Pons (tissue), 1 donor: ENCODE measurements at places on chromosomes 1 and 21.

DNA sequence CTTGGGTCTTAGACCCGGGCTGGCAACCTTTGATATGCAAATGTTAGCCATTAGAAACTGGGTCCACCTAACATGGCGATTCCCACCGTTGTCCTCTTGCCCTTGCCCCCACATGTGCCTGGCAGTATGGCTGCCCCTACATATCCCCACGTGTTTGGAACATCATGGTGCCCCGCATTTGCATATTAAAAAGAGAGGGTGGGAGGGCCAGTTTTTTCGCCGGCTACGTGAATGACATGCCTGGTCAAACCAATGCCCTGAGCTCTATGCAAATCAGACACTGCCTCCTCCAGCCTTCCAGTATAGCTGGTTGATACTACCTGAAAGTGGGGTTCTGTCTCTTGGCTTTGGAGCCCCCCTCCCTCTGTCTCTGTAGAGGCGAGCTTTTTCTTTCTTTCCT lies 133.0 kb downstream of the CDC42BPA start:
- no peak for DNase-seq

DNA sequence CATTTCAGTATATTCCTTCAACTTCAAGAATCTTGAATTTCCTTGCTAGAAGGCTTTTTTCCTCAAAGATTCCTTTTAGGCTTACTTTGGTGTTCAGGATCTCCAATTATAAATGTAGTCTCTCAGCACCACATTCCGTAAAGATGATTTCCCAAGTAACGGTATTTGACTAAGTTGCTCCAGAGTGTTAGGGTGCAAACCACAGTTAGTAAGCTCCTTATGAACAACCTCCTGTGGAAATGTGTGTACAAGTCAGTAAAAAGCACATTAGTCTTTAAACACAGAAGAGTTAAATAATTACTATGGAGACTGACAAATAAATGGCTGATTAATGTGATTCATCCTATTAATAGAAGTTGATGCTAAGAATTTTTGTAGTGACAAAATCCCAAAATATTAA lies 10.3 kb downstream of the DONSON start:
- DNase-seq: no peak

DNA sequence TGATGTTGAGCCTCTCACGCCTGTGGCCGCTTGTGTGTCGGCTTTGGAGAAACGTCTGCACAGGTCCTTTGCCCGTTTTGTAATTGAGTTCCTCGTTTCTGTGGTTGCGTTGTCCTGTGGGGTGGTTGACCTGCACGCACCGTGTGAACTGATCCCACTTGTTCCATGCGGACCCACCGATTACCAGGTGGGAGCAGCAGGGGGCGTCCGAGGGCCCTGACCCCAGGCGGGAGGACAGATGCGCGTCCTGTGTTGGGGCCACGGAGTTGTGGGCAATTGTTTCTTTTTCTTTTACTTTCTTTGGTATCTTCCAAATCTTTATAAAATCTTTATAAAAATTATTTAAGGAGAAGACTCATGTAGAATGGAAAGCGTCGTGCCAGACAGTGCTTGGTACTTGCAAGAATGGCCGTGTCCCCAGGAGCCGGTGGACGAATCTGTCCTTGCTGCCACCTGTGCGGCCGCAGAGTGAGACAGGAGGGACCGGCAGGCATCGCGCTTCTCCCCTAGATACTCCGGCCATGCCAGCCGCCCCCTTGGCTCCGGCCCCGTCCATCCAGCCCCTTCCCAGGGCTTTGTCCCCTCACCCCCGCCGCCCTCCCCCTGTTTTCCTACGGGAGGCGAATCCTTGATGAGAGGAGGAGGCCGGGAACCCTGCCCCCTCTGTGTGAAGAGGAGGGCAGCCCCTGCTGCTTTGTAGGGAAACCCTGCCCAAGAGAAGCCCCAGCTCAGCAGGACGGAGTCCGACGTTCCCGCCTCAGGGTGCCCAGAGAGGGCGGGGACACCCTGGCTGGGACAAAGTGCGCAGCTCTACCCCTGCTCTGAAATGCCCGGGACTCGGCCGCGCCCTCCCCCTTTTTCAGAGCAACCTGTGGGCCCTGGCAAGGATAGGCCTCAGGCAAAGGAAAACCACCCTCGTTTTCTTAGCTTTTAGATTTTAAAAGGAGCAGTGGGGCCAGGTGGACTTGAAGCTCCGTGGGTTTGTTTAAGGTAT lies 41.7 kb downstream of the PRKCZ start:
- peak; percentile 54 for DNase-seq

GRCh38 chr1:44071461-44071860 lies 40.2 kb upstream of the SLC6A9 start:
- no peak for DNase-seq

- no peak for DNase-seq
Observed at GRCh38 chr1:203176273-203177035, 828 bp upstream of the MYBPH start.

DNA sequence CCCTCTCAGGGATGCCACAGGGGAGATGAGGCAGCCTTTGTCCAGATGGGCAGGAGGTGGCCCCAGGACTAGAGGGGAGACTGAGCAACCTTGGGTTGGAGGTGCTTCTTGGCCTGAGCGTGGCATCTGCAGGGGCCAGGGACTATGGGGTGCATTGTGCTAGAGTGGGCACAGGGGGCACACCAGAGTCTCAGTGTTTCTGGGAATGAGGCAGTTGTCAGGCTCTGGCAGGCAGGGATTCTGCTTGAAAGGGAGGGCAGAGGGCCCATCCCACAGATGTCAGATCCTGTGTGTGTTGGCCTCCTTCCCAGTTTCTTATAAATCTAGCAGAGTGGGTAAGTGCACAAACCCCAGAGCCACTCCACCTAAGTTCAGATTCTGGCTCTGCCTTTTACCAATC lies 13.7 kb downstream of the LGR6 start:
- DNase-seq: no peak

DNA sequence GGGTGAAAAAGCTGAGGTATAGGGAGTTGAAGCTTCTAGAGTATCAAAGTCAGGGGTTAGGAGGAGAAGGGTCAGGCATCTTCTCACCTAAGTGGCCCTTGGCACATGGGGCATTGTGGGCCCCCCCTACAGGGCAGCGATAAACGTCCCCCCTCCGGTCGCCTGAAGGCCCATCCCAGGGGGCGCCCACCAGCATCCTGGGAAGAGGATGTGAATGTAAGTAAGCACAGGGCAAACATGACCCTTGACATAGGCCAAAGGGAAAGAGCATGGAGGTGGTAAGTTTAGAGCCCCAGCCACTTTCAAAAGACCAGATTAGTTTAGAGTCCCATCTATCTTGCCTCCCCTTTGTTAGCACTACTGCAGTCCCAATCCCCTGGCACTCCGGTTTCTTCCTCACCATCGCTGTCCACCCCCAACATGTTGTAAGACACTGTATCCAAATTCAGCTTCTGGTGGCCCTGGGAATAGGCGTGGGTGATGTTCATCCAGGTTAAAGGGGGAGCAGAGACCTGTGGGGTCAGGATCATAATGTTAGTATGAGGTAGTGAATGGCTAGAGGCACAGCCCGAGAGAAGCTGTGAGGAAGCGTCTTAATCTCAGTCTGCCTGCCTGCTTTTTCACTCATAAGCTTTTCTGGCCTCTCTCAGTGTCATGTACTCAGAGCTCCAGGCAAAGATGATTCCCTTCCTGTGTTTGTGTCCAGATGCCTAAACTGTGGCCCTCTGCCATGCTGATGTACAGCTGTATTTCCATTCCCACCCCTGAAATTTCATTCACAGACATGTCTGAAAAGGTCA lies 2.7 kb downstream of the ITGA10 start:
- no peak for DNase-seq

DNA sequence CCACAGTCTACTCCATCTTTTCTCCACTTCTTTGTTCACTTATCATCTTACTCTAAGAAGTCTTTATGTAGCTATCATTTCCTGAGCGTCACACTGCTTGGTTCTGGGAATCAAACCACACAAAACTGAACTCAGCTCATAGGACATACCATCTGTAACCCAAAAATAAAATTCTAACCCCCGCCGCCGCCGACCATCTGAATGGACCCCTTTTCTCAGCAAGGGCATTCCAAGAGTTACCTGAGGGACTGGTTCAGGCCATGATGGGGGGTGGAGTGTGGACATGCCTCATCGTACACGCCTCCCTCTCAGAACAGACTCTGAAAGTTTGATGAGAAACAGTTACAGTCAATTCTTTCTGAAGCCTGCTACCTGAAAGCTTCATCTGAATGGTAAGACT lies 12.6 kb upstream of the CHI3L2 start:
- DNase-seq: no peak

DNA sequence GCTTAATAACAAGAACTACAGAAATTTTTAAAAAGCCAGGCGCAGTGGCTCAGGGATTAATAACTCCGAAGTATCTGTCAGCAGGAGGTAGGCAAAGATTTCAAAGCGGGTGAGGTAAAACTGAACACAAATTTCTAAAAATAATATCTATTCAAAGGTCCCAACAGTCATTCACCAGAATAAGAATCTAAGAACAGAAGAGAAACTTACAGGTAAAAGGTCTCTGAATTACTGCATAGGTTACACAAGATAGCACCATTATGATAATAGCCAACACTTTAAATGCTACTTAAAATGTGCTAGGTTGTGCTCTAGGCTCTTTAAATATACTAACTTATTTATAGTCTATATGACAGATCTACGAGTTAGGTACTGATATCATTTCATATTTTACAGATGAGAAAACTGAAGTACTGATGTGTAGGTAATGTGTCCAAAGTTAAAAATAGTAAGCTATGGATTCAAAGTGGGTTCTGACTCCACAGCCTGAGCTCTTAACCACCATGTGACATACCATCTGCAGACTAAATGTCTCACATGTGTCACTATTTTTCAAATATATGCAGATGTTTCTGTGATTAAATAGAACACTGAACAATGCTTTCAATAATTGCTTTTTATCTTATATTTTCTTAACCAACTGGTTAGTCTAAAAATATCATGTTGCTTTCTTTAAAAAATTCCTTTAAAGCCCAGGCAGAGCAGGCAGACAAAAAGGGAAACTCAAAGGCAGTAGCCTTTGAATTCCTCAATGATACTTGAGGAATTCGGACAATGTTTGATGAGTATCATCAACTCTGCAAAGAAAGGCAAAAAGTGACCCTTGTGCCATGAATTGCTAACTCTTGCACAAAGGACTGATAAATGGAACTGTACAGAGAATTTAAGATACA lies 80.5 kb upstream of the TTC39A start:
- DNase-seq: no peak

DNA sequence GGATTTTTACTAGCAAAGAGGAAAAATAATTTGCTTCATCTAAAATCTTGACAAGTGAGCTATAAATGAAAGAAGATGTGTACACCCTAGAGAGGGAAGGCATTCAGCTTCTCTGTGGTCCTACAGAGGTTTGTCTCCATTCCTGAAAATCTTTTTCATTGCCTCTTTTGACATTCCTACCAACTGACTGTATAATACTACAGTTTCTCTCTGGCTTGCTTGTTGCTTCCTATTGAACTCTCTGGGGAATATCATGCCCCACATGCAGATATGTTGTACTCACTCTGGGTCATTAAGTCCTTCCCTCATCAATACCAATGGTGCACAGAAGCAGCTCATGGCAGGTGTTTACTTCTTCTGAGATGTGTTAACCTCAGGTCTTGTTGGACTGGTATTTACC lies 371.2 kb upstream of the PLXNA2 start:
- DNase-seq: no peak

DNA sequence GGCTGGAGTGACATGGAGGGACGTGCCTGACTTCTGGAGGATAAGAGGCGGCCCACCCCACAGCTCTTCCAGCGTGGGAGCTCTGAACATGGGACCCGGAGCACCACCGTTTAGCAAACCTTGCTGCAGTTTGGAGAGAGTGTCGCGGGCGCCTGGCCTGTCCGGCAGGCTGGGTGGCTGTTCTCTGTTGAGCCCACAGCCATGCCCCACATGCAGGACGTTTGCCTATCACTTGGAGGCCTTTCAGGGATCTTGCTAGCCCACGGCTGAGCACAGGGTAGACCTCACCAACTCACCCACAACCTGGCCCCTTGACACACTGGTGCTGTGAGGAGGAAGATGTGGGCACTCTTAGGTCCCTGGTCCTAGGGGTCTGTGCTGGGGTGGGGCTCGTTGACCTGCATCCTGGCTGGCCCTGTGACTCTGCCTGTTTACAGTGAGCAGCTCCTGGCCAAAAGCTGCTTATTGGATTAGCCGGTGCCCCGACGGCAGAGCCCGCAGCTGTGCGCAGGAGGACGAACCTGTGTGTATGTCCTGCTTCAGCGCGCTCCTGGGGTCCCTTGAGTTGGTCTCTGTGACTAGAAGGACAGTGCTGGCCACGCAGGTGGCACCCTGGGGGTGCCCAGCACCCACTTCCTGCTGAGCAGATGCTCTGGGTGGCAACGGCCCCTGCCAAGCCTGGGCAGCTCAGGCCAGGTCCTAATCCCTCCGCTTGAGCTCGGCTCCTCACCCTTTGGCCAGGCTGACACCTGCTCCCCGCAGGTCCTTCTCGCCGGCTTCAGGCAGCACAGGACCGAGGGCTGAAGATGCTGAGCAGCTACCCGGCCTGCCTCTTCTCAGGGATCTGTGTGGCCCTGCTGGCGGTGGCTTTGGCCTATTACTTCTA lies 72.4 kb upstream of the TRAPPC10 start:
- DNase-seq: no peak

- no peak for DNase-seq
Observed at GRCh38 chr1:204321665-204322064, 38.1 kb downstream of the PLEKHA6 start.

GRCh38 chr1:51247022-51247421 lies 10.9 kb downstream of the RNF11 start:
- DNase-seq: no peak

DNA sequence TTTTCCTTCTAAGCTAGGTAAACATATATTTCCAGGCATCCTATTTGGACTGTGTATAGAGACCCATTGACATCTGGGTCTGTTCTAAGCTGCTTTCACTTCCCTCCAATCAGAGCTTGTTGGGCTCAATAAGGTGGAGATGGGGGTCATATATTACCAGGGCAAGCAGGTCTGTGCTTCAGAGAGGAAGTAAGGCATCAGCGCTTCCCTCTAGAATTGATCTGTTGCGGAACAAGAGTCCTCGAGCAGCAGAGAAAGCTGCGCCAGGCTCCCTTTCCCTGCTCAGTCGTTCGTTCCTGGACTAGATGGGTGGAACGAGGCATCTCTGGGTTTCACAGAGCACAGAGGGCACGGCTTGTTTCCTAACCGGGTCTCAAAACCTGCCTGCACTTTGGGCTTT lies 63.5 kb downstream of the DISC1 start:
- no peak for DNase-seq

- DNase-seq: no peak
Observed at GRCh38 chr1:212609701-212610574, 1.4 kb downstream of the ATF3 start.

DNA sequence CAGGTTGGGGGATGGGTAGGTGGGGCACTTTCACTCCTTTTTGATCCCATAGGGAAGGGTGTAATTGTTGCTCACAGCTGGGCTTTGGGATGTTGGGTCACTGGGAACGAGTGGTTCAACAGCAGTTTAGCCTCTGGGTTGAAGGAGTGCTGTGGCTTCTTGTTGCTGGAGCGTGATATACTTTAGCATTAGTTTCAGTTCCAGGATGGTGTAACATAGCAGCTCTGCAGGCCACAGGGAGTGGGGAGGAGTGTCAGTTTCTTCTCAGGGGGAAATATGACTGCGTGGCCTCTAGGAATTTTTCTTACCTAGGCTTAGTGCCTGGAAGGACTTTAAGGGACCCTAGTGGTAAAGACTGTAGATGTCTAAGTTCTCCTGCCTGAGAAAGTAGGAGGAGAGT lies 1105.3 kb upstream of the TMPRSS15 start:
- no peak for DNase-seq
